ENCODE measurements at places on chromosomes 16 and 17. TPM values are rescaled to one million over a fixed set of nuclear protein-coding genes. Genes with fewer than 3 reads are reported as not detected.

The NOTUM gene
- 2.0 TPM for total RNA-seq

The C16orf54 gene
- not detected for total RNA-seq

The ZFP3 gene
- total RNA-seq = 0.96 TPM

The CHRNE gene
- total RNA-seq = 0.67 TPM

The LPO gene
- not detected for total RNA-seq

The FBXL16 gene
- total RNA-seq = 7.1 TPM

The CAPNS2 gene
- not detected for total RNA-seq

The PPL gene
- total RNA-seq = 9.2 TPM

GRCh38 chr17:57880086-57880456 is 30.2 kb upstream of the MRPS23 start:
- DNase-seq = no peak

GRCh38 chr16:66204756-66205155 is 161.7 kb upstream of the CDH5 start:
- DNase-seq = no peak

- no peak for DNase-seq
Observed at GRCh38 chr16:81917375-81917774, 93.9 kb downstream of the SDR42E1 start.

GRCh38 chr16:27404163-27404823 is 2.3 kb downstream of the IL21R start:
- no peak for DNase-seq

DNA sequence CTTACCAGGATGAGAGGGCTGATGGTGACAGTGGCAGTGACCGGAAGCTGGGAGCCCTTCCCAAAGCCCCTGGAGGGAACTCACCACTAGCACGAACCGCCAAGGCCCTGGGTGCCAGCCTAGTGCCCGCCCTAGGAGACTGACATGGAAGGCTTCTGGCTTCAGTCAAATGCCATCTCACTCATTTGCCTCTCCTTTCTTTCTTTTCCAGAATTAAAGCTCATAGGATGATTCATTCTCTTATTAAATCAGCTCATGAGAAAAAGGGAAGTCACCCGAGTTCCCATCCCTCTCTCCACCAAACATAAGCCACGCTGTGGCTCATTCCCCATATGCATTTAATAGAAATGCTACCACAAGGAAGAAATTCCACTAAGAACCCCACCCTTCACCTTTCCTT is 12.1 kb downstream of the CUEDC1 start:
- no peak for DNase-seq

DNA sequence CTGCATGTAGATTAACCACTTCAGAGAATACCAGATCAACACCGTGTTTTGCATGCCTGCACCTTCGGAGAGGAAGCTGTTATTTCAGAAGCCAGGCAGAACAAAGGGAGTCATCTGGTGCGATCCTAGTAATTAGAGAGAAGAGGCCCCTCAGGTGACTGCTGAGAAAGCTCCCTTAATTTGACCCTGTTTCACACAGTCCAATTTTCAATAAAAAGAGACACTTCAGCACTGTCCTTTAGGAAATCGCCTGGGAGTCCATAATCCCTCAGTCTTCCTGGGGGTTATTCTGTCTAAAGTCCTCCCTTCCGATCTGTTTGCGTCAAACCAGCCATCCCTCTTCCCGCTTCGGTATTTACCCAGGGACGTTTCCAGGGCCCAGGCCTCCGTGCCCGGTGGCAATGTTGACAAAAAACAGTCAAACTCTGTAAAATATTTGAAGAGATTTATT is 23.4 kb upstream of the TNRC6C start:
- DNase-seq = no peak

GRCh38 chr16:27245276-27246172 is 23.0 kb downstream of the NSMCE1 start:
- no peak for DNase-seq

DNA sequence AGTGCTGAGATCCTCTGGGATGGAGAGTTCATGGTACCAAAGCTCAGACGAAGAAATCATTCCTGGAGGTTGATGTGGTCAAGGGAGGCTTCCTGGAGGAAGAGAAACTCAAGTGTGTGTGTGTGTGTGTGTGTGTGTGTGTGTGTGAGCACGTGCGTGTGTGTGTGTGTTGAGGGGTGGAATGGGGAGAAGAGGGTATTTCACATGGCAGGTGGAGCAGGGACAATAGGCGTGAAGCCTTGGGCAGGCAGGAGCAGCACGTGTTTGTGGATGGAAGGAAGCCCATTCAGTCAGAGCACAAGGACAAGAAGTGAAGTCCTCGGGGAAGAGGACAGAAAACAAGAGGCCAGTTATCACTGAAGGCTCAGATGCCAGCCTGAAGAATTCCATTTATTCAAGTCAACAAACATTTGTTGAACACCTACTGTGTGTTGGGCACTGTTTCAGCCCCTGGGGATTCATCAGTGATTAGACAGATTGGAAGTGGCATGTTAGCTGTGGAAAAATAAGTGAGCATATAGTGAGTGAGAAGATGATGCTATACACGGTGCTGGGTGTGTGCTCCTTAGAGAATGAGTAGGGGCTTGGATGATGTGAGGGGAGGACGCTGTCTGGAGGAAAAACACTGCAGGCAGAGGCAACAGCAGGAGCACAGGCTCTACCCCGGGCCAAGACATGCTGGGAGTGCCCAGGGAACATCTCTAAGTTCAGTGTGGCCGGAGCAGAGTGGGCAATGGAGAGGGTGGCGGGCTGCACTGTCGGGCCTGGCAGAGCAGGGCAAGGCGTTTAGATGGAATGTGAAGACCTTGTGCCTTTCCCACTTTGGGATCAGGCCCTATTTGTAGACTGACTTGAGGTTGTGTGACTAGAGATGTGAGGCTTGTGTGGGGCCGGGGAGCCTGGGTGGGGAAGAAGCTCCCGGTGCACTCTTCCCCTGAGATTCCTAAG is 267.1 kb downstream of the CBLN1 start:
- no peak for DNase-seq

DNA sequence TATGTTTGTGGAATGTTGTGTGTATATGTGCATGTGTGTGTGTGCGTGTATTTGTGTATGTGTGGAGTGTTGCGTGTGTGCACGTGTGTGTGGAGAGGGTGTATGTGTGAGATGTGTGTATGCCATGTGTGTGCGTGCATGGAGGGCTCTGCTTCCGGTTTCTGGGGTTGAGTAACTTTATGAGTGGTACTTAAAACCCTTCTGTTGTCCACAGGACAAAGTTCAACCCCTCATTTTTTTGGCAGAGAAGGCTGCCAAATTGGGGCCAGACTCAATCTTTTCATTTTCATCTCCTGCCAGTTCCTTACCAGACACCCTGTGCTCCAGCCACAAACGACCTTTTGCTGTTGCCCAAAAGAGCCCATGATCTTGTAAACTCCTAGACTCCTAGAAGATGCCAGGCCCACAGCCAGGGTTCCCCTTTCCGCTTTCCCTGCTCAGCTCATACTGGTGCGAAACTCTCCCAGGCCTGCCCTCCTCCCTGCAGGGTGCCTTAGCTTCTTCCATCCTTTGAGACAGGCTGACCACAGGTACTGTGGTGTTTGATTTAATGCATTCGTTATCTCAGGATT is 100.2 kb downstream of the CMIP start:
- DNase-seq = peak; percentile 52

GRCh38 chr17:56629531-56630075 is 36.1 kb downstream of the NOG start:
- DNase-seq = peak; percentile 66

- DNase-seq = no peak
Observed at GRCh38 chr16:88473666-88474534, 20.8 kb downstream of the ZFPM1 start.

GRCh38 chr17:48011405-48012150 is 26.0 kb downstream of the COPZ2 start:
- DNase-seq = peak; percentile 80

- DNase-seq = peak; percentile 90
Observed at GRCh38 chr17:79800325-79801155, 3.7 kb upstream of the CBX8 start.

DNA sequence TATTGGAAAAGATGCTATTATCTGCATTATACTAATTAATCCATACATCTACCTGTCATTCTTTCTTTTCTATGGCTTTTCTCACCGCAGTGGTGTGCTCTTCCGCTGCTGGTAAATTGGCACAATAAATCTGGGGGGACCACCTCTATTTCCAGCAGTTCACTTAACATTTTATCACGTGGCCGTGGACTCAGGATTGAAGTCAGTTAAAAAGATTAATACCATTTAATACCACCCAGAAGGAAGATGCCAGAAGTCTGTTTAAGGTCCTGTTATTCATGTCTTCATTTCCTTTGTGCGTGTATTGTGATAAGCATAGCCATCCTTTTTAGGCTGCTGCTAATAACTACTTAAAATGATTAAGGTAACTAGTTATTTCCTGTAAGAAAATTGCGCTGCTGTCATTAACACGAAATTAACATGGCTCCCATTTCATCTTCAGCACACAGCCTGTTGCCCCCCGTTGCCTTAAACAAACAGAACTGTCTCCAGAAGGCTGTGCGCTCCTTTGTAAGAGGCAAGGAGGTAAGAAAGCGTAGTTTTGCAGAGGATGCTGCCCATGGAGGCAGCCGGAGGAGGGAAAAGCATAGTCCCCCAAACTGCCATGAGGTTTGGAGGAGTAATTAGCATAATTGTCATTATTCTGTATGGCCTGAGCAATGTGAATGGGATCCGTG is 414.4 kb downstream of the UTP18 start:
- DNase-seq = no peak

- peak; percentile 100 for DNase-seq
Observed at GRCh38 chr16:3457434-3458252, 14.2 kb downstream of the NAA60 start.

All from H7 (cell line).